Tongue (tissue), 3 donors: ENCODE measurements at places on chromosomes 6 and 20. TPM values are rescaled to one million over a fixed set of nuclear protein-coding genes. Genes with fewer than 3 reads are reported as not detected.

DNA sequence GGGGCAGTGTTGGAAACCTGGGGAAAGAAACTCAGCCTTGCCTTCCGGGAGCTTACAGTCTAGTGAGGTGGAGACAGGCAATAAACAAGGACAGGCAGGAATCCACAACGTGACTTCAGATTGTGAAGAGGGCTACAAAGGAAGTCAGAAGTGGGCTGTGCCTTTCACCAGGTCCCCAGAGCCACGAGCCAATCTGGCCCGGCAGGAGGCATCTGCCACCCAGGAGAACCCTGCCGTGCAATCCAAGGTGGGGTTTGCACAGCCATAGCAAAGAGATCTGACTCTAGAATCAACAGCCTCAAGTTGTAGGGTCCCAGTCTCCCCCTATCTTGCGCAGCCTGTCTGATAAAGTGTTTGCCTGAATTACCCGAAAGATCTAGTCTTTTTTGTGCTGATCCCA, 5.5 kb downstream of the SLC32A1 start:
- no peak for DNase-seq

The TRIM31 gene
- total RNA-seq: not detected

DNA sequence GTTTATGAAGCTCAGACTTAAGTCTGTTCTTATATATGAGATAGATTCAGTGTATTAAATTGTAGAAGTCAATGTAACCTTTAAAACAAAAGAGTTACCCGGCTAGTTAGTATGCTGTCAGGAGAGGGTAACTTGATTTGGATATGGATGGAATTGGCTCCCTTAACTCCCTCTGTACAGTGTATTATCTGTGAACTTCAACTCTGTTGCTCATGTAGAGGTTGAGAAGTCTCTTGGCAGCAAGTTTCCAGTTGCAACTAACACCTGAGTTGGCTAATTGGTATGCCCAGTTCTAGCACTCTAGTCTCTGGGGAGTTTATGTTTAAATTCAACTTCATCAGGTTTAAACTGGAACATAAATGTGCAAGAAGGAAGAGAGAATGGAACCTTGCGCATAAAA, 111.0 kb downstream of the NCOA3 start:
- DNase-seq: no peak

GRCh38 chr20:55266361-55266760, 739.0 kb downstream of the CBLN4 start:
- DNase-seq: no peak

The NOX3 gene
- not detected for total RNA-seq

DNA sequence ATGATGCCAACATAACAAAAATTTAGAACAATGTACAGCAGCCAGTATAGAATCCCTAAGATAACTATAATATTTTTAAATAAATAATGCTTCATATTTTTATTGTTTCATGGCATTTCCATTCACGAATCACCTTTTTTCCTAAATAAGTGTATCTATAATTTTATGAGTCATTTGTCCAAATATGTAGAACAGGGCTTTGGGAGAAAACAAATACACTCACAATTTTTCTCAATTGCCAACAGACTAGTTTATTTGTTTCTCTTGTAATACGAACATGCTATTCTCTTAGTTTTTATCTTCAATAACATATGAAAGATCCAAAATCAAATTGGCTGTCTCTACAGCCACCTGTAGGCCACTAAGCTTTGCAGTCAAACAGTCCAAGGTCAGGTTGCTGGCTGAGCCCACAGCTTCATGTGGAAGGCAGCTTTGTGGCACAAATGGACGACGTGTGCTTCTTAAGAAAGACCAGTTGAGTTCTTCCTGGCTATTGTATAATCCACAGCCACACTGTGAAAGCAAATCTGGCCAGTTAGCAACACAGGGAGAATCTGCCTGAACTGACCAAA, 29.0 kb downstream of the MKKS start:
- no peak for DNase-seq

The SOD2 gene
- total RNA-seq: 216 TPM

- no peak for DNase-seq
Measured at GRCh38 chr6:135440087-135440792, 57.3 kb downstream of the AHI1 start.

- no peak for DNase-seq
Measured at GRCh38 chr6:111080698-111081097, 6.6 kb upstream of the SLC16A10 start.

- DNase-seq: no peak
Measured at GRCh38 chr20:26324177-26324576, 627.5 kb upstream of the ZNF337 start.

The VWA7 gene
- total RNA-seq: 2.3 TPM

DNA sequence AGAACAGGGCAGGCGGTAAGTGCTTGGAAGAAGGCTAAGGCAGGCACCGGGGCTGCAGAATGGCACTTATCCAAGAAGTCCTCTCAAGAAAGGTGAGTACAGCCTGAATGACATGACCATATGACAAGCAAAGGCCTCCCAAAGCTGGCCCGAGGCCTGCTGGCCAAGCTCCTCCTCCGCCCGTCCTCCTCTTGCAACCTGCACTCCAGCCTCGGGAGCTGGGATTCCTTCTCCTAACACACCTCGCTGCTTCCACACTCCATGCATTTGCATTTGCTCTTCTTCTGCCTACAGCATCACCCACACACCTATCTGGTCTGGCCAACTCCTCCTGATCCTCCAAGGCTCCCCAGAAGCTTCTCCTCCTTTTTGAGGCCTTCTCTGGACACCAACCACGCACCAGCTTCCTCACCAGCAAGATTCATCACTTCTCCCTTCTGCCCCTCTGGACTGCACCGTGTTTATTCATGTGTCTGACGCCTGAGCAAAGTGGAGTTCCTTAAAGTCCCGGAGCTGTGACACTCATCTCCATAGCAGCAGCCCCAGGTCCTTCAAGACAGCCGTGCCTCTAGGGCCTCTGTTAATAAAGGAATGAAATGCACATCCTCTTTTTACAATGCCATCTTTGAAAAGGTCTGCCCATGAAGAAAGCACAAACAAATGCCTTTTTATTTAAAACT, 32.3 kb downstream of the CNKSR3 start:
- DNase-seq: peak; percentile 50

DNA sequence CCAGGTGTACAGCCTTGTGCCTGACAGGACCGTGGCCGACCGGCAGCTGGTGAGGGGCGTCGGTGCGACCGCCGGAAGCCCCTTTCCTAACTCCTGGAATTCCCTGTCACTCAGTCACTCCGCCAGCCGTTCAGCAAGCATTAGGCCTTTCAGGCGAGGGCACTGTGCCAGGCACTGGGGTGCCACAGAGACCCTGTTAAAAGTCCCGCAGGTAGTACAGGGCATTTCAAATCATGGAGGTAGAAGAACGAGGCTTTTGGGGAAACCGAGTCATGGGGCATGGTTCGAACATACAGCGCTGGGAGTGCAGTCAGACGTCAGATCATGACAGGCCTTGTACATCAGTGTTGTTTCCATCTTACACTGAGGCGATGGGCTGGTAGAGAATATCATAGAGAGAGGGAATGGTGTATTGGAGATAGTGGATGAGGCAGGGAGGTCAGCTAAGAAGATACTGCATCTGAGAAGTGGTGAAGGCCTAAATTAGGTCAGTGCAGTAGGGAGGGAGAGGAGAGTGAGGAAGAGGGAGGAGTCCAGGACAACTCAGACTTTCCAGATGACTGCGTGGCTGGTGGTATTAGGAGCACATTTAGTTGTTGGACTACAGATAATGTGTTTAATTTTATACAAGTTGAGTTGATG, 892 bp upstream of the DXO start:
- DNase-seq: peak; percentile 21

DNA sequence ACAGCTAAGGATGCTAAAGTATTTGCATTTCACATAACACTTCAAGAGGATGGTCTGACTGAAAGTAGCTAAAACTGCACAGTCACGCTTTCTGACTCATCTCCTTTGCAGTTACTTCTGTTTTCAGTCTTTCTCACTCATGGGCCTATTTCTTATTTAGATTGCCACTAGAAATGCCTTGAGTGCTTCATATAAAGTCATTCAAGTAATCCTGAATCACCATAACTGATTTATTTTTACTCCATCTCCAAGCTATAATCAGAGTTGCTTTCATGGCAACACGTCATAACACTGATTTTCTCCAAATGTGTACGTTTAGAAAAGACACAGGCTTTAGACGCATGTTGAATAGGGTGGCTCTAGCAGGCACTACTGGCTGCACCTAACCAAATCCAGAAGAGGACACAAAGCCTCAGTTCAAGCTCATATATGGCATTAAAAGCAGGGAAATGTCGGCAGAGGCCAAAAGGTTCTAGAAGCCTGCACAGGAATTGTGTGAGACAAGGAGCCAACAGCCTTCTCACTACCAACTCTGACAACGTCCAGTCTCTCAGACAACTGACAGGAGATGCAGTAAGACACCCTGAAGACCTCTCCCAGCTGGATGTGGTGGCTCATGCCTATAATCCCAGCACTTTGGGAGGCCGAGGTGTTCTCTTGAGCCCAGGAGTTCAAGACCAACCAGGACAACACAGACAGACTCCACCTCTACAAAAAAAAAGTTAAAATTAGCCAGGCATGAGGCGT, 64.1 kb upstream of the BEND6 start:
- DNase-seq: peak; percentile 18

DNA sequence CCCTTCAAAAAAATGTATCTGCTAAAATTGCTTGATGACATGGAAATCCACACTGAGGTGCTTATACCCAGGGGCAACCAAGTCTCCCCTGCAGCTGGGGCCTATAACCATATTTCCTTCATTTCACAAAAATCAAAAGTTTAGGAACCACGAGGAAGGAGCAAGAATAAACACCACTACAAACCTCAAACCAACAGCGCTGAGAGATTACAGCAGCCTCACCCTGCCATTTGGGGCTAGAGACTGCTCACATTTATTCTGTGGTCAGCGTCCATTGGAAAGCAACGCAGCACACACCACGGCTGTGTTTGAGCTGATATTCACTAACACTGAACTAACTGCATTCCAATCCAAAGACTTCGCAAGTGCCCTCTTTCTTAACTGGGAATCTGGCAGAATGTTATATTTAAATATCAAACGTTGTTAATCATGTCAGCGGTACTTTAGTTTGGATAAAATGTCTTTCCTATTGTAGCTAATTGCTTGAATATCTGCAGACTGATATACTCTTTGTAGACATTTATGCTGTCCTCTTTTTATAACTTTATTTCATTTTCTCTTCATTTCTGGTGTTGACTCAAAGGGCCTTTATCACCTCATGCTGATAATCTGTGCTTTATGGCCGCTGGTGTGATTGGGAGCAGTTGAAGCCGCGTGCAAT, 94.6 kb downstream of the FOXA2 start:
- DNase-seq: peak; percentile 4

The MYMX gene
- 9.1 TPM for total RNA-seq

DNA sequence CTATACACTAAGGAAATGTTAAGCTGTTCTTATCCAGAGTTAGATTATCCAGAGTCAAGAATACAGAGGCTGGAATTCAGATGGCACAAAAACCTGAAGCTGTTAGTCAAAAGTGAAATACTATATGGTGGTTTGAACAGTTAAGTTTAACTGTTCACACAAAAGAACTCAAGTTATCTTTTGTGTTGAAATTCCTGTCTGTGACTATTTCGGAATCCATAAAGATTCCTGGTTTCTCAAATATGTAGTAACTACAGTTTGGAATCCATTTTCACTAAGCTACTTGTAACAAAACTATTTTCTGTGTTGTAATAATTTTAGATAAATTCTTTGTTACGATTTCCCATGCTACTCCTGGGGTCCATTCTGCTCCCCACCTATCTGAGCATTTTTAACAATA, 24.5 kb downstream of the FIG4 start:
- no peak for DNase-seq

GRCh38 chr6:70470016-70470415, 56.7 kb downstream of the FAM135A start:
- DNase-seq: no peak

DNA sequence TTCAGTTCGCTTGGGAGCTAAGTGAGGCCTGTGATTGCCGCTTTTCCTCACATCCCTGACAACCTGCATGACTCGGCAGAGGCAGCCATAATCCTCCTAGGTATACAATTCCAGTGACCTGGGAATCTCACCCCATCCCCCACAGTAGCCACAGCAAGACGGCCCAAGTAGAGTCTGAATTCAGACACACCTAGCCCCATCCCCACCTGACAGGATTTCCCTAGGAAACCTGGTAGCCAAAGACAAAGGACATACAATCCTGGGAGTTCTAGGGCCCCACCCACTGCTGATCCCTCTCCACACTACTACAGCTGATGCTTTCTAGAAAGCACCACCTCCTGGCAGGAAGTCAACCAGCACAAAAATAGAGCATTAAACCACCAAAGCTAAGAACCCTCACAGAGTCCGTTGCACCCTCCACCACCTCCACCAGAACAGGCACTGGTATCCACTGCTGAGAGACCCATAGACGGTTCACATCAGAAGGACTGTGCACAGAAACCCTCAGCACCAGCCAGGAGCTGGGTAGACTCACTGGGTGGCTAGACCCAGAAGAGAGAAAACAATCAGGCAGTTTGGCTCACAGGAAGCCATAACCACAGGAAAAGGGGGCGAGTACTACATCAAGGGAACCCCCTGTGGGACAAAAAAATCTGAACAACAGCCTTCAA, 17.9 kb upstream of the RUNX2 start:
- DNase-seq: no peak

The ALDH5A1 gene
- 15.9 TPM for total RNA-seq

- DNase-seq: no peak
Measured at GRCh38 chr20:58753922-58754551, 61.4 kb downstream of the NPEPL1 start.

DNA sequence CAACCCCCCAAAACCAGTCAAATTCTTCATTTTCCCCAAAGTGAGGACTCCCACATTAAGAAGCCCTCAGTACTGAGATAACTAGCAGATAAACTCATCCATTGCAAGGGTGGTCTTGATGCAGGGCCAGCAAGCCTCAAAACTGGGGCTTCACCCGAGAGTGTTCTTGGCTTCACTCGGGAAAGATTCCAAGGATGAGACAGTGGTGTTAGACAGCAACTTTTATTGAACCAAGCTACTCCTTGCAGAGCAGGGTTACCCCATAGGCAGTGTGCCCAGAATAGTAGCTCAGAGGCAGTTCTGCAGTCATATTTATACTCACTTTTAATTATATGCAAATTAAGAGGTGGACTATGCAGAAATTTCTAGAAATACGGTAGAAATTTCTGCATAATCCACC, 15.8 kb upstream of the HLA-DQA1 start:
- DNase-seq: no peak

The NEDD9 gene
- 50.0 TPM for total RNA-seq

The CLVS2 gene
- 0.10 TPM for total RNA-seq
